Activated CD4-positive, alpha-beta T cell treated with anti-CD3 and anti-CD28 coated beads for 4 hours (primary cell): ENCODE measurements at places on chromosomes 13 and 19.

DNA sequence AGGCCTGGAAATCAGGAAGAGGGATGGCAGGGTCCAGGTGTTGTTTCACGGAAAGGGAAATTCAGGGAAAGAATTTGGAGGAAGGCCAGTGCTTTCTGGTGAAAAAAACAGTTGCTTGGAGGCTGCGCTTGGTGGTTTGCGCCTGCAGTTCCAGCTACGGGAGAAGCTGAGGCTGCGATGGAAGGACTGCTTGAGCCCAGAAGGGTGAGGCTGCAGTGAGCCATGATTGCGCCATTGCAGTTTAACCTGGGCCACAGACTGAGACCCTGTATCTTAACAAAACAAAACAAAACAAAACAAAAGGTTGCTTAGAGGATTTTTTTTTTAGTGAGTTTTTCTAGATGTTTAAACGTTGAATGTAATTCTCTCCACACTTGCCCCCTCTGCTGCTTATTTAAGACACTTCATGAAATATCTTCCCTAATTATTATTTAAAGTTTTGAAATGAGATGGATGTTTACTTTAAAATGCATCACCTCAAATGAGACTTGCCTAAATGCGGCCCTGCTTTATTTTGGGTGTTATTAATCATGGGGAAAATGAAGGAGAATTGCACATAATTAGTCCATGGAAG lies 75.4 kb upstream of the TRPC4 start:
- DNase-seq: no peak

- DNase-seq: no peak
Measured at GRCh38 chr19:45352062-45352461, 11.5 kb downstream of the KLC3 start.

GRCh38 chr13:108268466-108269112 lies 929 bp upstream of the TNFSF13B start:
- no peak for DNase-seq

DNA sequence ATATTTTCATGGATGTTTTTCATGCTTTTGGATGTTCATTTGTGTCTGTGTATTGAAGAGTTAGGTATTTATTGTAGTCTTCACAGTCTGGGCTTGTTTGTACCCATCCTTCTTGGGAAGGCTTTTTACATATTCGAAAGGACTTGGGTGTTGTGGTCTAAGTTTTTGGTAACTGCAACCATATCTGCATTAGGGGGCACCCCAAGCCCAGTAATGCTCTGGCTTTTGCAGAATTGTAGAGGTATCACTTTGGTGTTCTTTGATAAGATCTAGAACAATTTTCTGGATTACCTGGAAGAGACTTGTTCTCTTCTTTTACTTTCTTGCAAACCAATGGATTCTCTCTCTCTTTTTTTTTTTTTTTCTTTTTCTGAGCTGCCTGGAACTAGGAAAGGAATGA lies 581.3 kb downstream of the DACH1 start:
- DNase-seq: no peak

DNA sequence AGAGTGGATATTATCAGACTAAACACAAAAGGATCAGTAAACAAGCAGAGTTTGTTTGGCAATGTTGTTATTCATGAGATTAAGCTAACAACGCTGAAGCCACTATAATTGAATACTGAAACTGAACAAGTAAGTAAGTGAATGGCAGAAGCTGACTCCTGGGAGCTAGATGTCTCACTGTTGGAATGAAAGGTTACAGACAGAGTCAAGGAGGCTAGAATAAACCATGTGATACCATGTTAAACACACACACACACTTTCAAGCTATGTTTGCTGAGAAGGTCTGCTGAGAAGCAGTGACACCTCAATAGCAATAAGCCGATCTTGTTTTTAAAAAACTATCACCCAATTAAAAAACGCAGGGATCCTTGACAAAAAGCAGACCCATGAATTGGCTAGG lies 1609.4 kb upstream of the MIR17HG start:
- no peak for DNase-seq

DNA sequence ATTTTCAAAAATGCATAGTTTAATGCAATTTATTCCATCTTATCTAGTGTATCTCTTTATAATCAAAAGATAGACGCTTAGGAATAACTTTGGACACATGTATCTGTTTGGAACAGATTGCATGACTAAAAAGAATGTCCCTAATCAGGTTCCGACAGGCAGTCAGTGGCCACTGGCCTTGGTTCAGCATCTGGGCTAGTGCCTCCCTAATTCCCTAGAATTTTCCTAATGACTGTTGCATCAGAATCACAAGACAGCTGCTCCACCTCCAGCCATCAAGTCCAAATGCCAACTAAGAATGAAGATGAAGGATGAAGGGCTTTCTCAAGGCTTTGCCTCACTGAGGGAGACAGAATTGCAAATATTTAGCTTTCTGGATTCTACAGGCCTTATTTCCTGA lies 173.8 kb downstream of the EFNB2 start:
- no peak for DNase-seq

GRCh38 chr13:26971990-26972887 lies 199.4 kb downstream of the USP12 start:
- DNase-seq: no peak

GRCh38 chr13:64090311-64090710 lies 2674.7 kb upstream of the PCDH20 start:
- DNase-seq: no peak

GRCh38 chr13:94335761-94336526 lies 143.5 kb downstream of the DCT start:
- no peak for DNase-seq

- DNase-seq: no peak
Measured at GRCh38 chr13:94053986-94054593, 425.4 kb downstream of the DCT start.

DNA sequence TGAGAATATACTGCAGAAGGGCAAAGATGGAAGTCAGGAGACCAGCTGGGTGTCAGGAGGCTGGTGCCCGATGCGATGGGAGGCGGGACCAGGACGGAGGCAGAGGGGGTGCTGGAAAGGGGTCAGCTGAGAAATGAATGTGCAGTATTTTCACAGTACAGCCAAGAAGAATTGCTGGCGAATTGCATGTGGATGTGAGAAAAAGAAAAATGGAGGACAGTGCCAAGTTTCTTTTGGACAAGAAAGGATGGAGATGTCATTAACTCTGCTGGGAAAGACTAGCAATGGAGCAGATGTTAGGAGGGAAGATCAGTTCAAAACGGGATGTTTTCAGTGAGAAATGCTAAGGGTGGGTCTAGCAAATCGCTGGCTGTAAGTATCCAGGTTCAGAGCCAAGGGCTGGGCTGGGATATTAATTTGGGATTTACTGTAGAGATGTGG lies 7.0 kb downstream of the CRYL1 start:
- DNase-seq: no peak

GRCh38 chr13:93238711-93239110 lies 12.1 kb downstream of the GPC6 start:
- DNase-seq: no peak

DNA sequence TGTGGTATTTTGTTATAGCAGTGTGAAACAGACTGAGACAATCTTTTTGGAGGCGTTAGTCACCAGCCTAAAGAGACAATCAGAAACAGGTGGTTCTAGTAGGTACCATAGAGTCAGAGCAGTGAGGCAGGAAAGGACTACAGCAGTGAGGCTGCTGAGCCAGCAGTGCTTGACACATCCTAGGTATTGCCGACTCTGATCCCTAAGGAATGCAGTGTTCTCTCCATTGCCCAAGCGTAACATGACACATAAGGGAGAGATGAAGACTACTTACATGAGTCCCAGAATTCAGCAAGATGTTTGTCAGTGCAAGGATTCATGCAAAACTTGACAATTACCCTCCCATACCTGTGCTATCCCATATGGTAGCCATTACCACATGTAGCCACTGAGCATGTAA lies 62.4 kb upstream of the XPO4 start:
- DNase-seq: no peak

DNA sequence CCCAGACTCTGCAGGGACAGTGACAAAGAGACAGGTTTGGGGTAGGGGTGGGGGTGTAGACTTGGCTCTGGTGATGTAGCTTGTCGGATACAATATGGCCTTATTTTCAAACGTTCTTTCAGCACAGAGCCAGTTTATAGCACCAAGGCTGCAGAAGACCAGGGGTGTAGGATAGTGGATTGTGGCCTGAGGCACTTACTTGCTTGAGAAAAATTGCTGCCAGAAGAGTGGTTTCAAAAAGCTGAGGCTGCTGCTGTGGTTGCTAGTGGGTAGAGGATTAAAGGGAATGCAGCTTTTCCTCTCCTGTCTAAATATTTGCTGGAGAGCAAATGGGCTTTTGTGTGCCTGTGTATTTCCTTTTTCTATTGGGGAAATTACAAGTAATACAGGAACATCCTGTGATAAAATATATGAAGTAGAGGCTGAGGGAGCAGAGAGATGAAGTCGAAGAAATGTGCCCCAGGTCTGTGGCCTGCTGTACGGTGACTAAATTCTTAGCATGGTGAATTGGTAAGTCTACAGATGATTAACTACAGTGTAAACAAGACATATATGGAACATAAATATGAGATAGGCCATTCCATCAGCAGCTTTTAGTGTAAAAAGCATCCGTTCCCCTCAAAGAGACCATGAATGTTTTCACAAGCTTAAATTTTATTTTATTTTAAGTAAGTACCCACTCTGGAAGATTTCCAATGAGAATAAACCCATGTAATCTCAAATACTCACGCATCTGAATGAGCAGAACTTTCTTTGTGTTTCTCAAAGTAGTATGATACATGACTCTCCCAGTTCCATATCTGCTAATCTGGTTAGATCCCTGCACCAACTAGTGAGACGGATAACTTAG lies 112.9 kb downstream of the LRCH1 start:
- no peak for DNase-seq

DNA sequence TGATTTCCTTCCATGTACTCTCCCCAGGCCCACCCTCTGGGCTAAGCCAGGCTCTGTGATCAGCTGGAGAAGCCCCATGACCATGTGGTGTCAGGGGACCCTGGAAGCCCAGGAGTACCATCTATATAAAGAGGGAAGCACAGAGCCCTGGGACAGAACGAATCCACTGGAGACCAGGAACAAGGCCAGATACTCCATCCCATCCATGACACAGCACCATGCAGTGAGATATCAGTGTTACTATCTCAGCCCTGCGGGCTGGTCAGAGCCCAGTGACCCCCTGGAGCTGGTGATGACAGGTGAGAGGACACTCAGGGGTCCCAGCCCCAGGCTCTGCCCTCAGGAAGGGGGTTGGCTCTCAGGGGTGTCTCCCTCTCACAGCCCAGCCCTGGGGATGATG lies 27.5 kb upstream of the KIR3DL3 start:
- no peak for DNase-seq

GRCh38 chr13:41017817-41018601 lies 1.1 kb downstream of the ELF1 start:
- DNase-seq: no peak

GRCh38 chr13:26660185-26660584 lies 100.4 kb downstream of the GPR12 start:
- no peak for DNase-seq

- no peak for DNase-seq
Measured at GRCh38 chr13:25920277-25920676, 131.5 kb downstream of the SHISA2 start.

GRCh38 chr19:5993648-5994358 lies 15.9 kb upstream of the RANBP3 start:
- DNase-seq: no peak

GRCh38 chr19:12778017-12778904 lies 2.9 kb upstream of the HOOK2 start:
- peak; percentile 42 for DNase-seq

DNA sequence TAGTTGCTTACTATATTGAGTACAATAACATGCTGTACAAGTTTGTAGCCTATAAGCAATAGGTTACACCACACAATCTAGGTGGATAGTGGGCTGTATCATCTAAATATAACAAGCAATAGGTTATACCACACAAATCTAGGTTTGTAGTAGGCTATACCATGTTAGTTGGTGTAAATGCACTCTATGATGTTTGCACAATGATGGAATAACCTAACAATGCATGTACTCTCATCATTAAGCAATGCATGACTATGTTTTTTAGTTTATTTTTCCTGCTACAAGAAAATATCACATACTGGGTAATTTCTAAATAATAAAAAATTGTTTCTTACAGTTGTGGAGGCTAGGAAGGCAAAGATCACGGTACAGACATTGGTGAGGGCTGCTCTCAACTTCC lies 262.5 kb downstream of the SLITRK6 start:
- DNase-seq: no peak

- no peak for DNase-seq
Measured at GRCh38 chr13:57899096-57899495, 267.6 kb downstream of the PCDH17 start.

DNA sequence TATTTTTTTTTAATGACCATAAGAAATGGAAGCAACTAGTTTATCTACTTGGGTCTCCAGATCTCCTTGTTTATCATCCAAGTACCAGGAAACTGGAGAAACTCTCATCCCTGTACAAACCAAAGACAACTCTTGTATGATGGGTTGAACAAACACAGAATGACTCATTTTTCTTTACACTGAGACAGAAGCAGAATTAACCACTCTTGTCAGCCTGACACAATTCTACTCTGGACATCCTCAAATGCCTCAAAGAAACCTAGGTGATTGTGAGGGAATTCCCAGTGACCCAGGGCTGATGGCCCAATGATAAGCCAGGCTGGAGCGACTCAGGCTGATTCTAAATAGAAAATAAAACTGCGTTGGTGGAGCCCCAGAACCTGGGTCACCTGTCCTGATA lies 151.5 kb downstream of the ZNF737 start:
- no peak for DNase-seq

GRCh38 chr13:112963641-112964040 lies 5.4 kb upstream of the MCF2L start:
- no peak for DNase-seq

- DNase-seq: no peak
Measured at GRCh38 chr19:44529536-44529935, at the start of gene CEACAM20. CEACAM20 (minus strand) TSS chr19:44529675; CDS start chr19:44529509, 166 bp downstream.

DNA sequence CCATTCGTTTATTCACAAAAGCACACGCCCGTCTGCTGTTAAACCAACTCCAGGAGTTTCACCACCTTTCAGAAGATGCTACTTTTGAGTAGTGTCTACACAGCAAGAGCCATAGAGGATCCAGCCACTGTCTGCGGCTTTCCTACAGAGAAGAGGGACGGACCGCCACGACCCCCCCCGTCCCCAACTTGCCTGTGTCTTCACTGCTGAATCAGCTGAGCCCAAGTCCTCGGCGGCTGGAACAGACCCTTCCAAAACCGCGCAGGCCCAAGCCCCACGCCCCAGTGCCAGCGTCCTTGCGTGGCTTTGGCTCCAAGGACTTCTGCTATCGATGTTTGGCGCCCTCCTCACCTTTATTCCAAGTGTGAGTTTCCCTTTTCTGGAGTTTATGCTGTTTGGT lies 65.1 kb downstream of the SPACA7 start:
- no peak for DNase-seq

DNA sequence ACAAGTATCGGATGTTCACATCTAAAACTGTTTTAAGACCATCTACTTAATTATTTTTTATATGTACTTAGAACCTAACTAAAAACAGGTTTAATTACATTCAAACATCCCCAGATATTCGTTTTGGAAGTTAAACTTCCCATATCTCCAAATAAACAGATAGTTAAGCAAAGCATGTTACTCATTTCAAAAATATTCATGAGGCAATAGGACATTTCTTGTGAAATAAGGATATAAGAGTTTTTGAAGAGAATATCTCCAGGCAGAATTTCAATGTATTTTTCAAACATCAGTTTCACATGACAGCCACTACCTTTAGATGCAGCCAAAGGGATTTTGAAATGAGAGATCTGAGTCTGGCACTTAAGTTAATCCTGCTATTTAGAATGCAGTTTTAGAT lies 697.5 kb downstream of the SLITRK1 start:
- no peak for DNase-seq
